ENCODE measurements at places on chromosomes 3 and 15.

- no peaks in the 10 kb centered on the region for H3K36me3 ChIP-seq
- no peak for DNase-seq
- no peaks in the 10 kb centered on the region for H3K27me3 ChIP-seq
- no peak overlapping the region for H3K27ac ChIP-seq
- no peaks in the 10 kb centered on the region for H3K4me1 ChIP-seq
These were observed 36.1 kb downstream of the IL17RD start for GRCh38 chr3:57128826-57129667.

GRCh38 chr3:193842029-193842798, 249.2 kb downstream of the OPA1 start:
- H3K36me3 ChIP-seq = no peaks in the 10 kb centered on the region
- H3K4me1 ChIP-seq = peaks cover 17% of the 10 kb centered on the region
- DNase-seq = no peak
- H3K4me3 ChIP-seq = no peak overlapping the region
- no peak overlapping the region for H3K27ac ChIP-seq

DNA sequence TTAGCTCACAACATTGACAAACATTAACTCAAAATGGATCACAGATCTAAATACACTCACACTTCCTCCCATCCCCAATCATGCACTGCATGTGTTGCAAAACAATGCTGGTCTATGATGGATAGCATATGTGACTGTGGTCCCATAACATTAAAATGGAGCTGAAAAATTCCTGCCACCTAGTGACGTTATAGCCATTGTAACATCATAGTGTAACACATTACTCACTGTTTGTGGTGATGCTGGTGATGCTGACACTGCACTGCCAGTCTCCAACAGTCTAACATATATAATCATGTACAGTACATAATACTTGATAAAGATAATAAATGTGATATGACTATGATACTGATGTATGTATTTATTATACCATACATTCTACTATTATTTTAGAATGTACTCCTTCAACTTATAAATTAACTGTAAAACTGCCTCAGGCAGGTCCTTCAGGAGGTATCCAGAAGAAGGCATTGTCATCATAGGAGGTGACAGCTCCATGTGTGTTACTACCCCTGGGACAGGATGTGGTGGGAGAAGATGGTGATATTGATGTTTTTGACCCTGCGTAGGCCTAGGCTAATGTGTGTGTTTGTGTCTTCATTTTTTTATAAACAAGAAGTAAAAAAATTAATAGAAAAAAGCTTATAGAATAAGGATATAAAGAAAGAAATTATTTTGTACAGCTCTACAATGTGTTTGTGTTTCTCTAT, 41.3 kb downstream of the TXNRD3 start:
- H3K27ac ChIP-seq = no peak overlapping the region
- H3K36me3 ChIP-seq = peaks cover 29% of the 10 kb centered on the region
- no peaks in the 10 kb centered on the region for H3K27me3 ChIP-seq
- no peak overlapping the region for H3K4me3 ChIP-seq
- H3K4me1 ChIP-seq = peaks cover 19% of the 10 kb centered on the region

GRCh38 chr3:188084752-188085583, 69.0 kb upstream of the LPP start:
- no peaks in the 10 kb centered on the region for H3K27me3 ChIP-seq
- H3K4me1 ChIP-seq = no peaks in the 10 kb centered on the region
- H3K27ac ChIP-seq = no peak overlapping the region
- DNase-seq = no peak
- H3K4me3 ChIP-seq = no peak overlapping the region

DNA sequence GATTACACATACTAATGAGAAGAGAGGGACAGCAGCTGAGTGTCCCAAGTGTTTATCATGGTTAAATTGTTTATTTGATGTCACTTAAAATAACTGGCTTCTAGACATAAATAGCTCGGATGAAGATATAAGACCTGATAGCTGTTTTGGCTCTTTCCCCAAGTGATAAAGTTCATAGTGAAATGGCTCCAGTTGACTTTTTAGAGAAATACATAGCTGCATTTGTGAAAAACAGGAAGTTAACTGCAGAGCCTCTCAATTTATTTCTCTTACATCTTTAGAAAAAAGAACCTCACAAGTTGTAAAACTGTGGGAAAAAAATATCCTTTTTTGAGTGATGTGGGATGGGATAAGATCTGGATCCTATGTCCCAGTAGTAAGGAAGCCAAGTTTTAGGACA, 332.9 kb upstream of the RASGRP1 start:
- H3K36me3 ChIP-seq = no peaks in the 10 kb centered on the region
- DNase-seq = no peak
- H3K27me3 ChIP-seq = no peaks in the 10 kb centered on the region
- H3K27ac ChIP-seq = no peak overlapping the region
- peaks cover 22% of the 10 kb centered on the region for H3K4me1 ChIP-seq
- no peak overlapping the region for H3K4me3 ChIP-seq

All from RWPE2 (cell line).